ENCODE measurements at places on chromosomes 13 and 19.

DNA sequence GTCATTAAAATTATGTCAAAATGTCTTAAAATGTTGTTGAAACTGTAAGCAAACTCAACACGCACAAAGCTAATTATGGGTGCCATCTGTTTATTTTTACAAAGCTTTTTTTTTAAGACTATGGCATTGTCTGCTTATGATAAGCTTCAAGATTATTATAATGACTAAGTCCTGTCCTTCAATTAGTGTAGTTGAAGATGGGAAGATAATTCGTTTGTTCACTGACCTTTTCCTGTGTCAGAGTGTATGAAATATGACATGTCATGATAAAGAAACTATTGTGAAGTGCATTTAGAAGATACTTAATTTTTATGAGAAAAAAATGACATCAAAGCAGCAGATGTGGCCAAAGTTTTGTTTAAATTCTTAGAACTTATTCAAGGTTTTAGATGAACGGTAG is 211.3 kb downstream of the PCCA start:
- DNase-seq: no peak

DNA sequence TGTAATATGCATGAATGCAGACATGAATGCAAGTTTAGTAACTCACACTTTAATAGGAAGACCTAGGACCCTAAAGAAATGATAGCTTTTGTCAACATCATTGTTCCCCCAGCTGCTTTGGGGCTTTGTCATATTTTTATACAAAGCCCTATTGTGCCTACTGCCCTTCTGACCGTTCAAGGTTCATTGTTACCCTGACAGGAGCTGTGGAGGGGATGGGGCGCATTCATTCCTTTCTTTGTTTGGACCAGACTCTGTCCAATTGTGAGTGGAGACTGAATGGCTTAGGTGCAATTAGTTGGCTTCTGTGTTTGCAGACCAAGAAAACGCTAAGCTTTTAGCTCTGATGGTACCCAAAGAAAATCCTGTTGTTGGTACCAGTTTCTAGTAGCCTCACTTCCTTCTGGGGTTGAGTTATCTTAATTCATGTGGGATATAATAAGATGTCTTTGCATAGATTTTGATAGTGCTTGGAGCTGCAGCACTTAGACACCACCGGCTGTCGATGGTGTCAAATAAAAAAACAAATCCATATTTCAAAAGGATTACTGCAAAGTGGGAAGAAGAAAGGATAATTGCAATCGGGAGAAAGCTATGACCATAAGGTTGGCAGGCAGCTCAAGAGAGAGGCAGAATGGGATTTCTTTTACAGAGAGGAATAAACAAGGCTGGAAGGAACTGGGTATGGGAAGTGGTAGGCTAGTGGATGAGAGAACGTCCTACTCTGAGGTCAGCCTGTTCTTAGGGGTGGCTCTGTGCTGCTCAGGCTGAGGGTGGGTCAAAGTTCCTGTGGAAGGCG is 133.9 kb upstream of the TMTC4 start:
- no peak for DNase-seq

DNA sequence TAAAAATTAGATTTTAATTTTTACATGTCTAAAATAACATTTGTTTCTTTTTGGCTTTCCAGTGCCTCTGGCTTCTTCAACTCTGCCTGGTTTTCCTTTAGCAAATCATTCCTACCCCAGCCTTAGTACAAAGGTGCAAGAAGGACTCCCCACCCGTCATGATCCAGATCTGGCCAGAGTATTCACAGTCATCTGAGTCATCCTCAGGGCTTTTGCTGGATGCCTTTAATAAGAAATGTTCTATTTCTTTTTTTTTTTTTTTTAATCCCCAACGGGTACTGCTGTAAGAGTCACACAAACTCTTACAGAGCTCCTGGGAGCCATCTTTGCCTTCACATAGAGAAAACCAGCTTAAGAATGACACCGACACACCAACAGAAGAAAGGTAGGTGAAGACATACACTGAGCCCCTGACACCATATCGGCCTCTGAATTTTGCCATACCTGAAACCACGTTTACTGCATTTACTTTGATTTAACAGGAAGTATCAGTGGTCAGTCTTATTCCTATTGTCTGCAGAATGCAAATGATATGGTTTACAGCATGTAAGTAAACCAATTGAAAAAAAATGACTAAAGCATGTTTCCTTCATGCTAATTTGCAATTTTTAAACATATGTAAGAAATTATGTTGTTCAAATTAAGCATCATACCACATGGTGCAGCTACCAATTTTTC is 184.4 kb downstream of the NALCN start:
- DNase-seq: no peak

- no peak for DNase-seq
These were observed 3.9 kb upstream of the FUT6 start for GRCh38 chr19:5843295-5843927.

DNA sequence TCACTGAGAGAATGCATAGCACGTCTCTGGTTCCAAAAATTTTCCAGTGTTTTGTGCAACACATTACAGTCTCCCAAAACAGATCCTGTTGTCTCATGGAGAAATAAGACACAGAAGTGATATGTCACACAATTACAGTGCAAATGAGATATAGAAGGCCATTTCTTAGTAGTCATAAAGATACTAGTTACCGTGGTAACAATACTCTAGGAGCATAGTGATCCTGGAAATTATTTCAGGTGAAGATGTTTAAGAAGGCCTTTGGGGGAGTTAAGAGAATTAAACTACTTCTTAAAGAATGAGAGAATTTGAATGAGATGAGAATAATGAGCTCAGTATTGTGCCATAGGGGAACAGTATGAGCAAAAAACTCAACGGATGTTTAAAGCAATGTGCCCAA is 628.0 kb upstream of the MIR17HG start:
- DNase-seq: no peak

DNA sequence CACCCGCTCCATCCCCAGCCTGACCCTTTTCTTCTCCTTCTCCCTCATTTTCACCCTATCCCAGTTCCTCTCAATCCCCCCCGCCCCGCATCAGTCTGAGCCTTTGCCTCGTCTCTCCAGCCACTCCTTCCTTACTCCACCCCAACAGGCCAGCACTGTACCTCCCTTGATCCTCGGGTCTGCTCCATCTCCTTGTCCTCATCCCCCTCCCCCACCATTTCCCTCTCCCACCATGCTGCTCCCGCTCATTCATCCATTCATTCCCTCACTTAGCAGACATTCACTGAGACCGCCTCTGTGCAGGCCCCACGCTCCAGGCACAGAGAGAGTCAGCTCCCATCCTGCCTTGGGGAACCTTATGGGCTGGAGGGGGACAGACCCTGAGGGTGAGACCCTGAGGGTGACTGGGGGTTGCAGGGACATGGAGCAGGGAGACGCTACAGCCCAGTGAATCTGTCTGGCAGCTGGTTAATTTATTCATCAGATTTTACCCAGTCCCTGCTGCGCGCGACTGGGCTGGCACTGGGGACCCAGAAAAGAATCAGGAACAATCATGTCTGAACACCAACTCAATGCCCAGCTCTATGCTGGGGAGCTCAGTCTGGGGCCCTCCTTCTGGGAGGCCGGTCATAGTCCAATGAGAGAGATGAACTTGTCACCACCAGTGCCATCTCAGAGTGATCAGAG is 881 bp downstream of the ARHGAP33 start:
- DNase-seq: no peak

DNA sequence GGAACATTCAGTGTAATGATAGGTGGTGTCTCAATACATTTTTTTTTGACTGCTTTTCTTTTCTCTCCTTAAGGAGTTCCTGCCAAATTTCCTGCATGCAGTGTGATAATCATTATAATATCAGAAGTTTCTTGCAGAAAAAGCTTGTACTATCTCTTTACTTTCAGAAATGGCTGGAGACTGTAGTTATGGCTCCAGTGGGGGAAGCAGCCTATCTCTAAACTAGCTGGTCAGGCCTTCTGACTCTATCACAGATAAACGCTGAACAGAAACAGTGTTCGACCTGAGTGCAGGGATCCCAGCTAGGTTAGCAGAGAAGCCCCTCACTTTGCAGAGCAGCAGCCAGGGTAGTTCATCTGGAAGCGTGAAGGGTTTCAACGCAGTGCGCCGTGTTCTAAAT is 1.9 kb downstream of the CCNE1 start:
- no peak for DNase-seq

DNA sequence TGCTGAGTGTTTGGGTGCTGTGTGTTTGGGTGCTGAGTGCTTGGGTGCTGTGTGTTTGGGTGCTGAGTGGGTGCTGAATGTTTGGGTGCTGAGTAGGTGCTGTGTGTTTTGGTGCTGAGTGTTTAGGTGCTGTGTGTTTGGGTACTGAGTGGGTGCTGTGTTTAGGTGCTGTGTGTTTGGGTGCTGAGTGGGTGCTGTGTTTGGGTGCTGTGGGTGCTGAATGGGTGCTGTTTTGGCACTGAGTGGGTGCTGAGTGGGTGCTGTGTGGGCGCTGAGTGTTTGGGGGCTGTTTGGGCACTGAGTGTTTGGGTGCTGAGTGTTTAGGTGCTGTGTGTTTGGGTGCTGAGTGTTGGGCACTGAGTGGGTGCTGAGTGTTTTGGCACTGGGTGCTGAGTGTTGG is 48.5 kb upstream of the F7 start:
- no peak for DNase-seq

DNA sequence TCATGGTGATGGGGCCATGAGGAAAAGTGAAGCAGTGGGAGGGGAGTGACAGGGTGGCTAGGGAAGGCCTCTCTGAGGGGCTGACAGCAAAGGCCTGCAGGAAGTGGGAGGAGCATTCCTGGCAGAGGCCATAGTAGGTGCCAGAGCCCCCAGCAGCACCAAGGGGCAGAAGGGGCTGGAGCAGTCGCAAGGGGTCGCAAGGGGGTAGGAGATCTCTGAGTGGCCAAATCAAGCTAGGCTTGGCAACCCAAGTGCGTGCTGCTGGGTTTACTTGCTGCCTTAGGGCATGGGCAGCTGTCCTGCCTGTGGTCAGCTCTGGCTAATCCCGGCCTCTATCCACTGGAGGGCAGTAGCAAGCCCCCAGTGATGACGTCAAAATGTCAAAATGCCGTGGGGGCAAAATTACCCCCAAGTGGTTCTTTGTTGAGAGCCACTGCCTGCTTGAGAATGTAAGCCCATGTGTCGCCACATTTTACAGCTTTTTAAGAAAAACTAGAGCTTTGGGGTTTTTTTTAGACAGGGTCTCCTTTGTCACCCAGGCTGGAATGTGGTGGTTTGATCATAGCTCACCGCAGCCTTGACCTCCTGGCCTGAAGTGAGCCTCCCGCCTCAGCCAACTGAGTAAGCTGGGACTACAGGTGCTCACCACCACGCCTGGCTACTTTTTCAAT is 11.8 kb downstream of the CCDC97 start:
- no peak for DNase-seq

DNA sequence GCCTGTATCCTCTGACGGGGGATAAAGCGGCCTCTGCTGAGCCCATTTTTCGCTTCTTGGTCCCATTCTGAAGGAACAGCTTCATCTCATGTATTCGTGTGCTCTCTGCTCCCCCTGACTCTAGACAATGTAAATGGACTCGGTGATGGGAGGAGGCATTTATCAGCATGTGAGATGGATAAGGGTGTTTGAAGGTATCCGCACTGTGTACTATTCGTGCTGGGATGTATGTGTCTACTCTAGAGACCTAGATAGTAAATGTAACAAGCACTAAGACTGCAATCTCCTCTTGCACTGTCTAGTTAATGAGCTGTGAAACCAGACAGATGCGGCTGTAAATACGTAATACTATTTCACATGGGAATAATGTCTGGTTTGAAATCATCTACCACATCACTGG is 134.6 kb upstream of the ARGLU1 start:
- no peak for DNase-seq
